ENCODE measurements at places on chromosomes 7 and 10. TPM values are rescaled to one million over a fixed set of nuclear protein-coding genes. Genes with fewer than 3 reads are reported as not detected.

MMRN2 gene
- 1.6 TPM for total RNA-seq

RHEB gene
- 43.3 TPM for total RNA-seq

WIPF3 gene
- not detected for total RNA-seq

SDK1 gene
- 0.24 TPM for total RNA-seq

HYAL4 gene
- not detected for total RNA-seq

ETV1 gene
- total RNA-seq, result 12.8 TPM

ZNF365 gene
- 4.0 TPM for total RNA-seq

CFAP70 gene
- 1.3 TPM for total RNA-seq

UNCX gene
- total RNA-seq, result 0.12 TPM

TCAF1 gene
- 99.5 TPM for total RNA-seq

BTBD16 gene
- total RNA-seq, result not detected

NPSR1 gene
- total RNA-seq, result not detected

CYP3A7 gene
- total RNA-seq, result not detected

HSPA14 gene
- total RNA-seq, result 6.8 TPM

C10orf95 gene
- total RNA-seq, result not detected

SOSTDC1 gene
- total RNA-seq, result 0.73 TPM

NUDT1 gene
- total RNA-seq, result 14.8 TPM

KAZALD1 gene
- total RNA-seq, result 9.7 TPM

PRLHR gene
- not detected for total RNA-seq

RNF32 gene
- 1.8 TPM for total RNA-seq

CTAGE4 gene
- total RNA-seq, result 1.9 TPM

SPDYE9 gene
- not detected for total RNA-seq

CALHM2 gene
- 51.1 TPM for total RNA-seq

ABCB4 gene
- total RNA-seq, result 23.5 TPM

USP6NL gene
- 11.4 TPM for total RNA-seq

GRM3 gene
- total RNA-seq, result not detected

IL2RA gene
- total RNA-seq, result not detected

GJC3 gene
- not detected for total RNA-seq

AGAP5 gene
- total RNA-seq, result 3.4 TPM

SPDYE2B gene
- total RNA-seq, result not detected

ZKSCAN1 gene
- 62.0 TPM for total RNA-seq

CDK1 gene
- total RNA-seq, result 5.8 TPM

GDF2 gene
- not detected for total RNA-seq

GRM8 gene
- total RNA-seq, result not detected

OR6V1 gene
- total RNA-seq, result not detected

SNX10 gene
- total RNA-seq, result not detected

TMEM184A gene
- total RNA-seq, result 0.49 TPM

TBATA gene
- total RNA-seq, result not detected

PIK3CG gene
- not detected for total RNA-seq

CALHM1 gene
- total RNA-seq, result not detected

BAMBI gene
- 16.2 TPM for total RNA-seq

TBX20 gene
- 8.3 TPM for total RNA-seq

CNTNAP2 gene
- total RNA-seq, result 0.65 TPM

DPYSL4 gene
- total RNA-seq, result 6.1 TPM

UBE2D4 gene
- total RNA-seq, result 22.6 TPM

Data from hair follicle dermal papilla cell (primary cell).